Activated CD4-positive, alpha-beta T cell treated with anti-CD3 and anti-CD28 coated beads for 36 hours (primary cell): ENCODE measurements at places on chromosomes 7 and 10. TPM values are rescaled to one million over a fixed set of nuclear protein-coding genes. Genes with fewer than 3 reads are reported as not detected.

Gene ANKIB1
- total RNA-seq, result 37.0 TPM

DNA sequence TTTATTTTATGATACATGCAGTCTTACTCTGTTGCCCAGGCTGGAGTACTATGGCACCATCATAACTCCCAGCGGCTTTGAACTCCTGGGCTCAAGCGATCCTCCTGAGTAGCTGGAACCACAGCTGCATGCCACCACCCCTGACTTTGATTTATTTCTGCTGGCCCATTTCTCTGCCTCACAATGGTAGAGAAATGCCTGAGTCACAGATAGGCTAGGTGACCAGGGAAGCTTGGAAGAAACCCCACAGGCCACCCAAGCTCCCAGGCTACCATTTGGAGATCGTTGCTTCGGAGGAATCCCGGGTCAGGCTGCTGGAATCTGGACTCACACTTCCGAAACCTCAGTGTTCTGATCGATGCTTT, 17.4 kb upstream of the BAIAP2L1 start:
- no peak for DNase-seq

DNA sequence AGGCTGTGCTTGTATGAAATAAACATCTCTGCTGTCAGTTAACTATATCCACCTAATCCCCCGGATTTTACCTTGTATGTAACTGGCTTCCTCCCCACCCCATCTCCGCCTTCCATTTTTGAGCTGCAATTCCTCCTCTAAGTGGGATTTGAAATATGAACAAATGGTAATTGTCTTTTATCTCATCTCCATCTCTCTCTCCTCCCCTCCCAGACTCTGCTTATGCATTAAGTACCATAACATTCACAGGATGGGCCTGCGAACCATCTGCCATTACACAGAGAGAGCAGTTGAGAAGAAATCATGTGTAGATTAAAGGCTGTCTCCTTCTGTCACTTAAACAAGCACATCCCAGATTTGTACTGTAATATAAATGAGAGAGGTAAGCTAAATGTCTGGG, 1169.9 kb downstream of the TYW1 start:
- no peak for DNase-seq

GRCh38 chr7:89517815-89518214, 636.5 kb upstream of the STEAP1 start:
- DNase-seq, result no peak

- no peak for DNase-seq
These were observed 56.7 kb upstream of the SEMA3A start for GRCh38 chr7:84251277-84251781.

GRCh38 chr7:87151729-87152111, 533 bp upstream of the DMTF1 start:
- DNase-seq, result no peak

DNA sequence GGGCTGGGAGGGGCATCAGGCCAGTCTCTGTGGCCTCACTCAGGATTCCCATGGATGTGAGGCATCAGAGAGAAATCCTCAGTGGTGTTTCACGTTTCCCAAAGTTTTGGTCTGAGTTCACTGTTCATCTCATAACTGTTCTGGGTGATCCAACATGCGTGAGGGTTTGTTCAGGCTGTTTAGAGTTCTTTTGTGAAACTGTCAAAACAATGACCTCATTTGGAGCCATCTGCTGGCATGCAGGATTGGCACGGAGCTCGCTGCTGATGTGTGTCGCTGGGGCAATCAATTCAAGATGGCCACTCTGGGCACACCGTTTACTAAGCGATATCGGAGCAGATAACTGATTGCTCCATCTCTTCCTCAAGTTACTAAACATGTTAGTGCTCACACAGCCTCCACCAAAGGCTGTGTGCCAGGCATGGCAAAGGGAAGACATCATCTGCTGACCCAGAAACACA, 365.6 kb downstream of the WDR11 start:
- DNase-seq, result no peak

GRCh38 chr10:4058514-4059029, 273.6 kb upstream of the KLF6 start:
- DNase-seq, result no peak

DNA sequence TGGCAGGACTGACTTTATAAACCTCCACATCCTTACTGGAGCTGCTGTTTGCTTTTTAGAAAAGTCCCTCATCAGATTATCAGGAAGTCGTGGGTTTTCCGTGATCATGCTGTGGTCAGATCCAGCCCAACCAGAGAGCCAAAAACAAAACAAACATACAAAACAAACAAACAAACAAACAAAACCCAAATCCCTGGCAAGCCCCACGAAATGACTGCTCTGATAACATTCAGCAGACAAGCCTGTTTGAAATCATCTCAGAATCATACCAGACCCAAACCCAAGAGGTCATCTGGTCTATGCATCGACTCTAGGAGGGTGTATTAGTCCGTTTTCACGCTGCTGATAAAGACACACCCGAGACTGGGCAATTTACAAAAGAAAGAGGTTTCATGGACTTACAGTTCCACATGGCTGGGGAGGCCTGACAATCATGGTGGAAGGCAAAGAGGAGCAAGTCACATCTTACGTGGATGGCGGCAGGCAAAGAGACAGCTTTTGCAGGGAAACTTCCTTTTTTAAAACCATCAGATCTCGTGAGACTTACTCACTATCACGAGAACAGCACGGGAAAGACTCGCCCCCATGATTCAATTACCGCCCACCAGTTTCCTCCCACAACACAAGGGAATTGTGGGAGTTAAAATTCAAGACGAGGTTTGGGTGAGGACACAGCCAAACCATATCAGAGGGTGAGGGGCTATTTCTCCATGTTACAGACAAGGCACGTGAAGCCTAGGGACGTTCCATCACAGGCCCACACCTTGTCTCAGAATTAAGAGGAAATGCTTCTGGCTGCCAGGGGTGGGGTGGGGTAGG, 85.7 kb downstream of the PARP12 start:
- peak; percentile 29 for DNase-seq

DNA sequence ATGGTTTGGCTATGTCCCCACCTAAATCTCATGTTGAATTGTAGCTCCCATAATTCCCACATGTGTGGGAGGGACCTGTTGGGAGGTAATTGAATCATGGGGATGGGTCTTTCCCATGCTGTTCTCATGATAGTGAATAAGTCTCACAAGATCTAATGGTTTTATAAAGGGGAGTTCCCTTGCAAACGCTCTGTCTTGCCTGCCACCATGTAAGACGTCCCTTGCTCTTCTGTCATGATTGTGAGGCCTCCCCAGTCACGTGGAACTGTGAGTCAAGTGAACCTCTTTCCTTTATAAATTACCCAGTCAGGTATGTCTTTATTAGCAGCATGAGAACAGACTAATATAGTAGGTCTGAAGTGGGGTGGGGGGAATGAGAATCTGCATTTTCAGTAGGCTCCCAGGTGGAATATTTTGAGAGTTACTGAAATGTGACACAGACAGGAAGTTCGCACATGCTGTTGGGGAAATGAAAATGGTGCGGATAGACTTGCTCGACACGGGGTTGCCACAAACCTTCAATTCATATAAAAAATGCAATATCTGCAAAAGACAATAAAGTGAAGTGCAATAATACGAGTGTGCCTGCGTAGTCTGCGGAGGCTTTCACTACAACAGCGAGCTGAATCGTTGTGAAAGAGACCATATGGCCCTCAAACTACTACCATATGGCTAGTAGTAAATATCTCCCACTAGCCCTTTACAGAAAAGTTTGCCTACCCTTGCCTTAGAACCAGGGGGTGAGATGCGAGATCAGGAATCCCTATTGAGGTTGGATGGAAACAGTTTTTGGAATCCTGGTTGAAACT, 166.1 kb downstream of the GRK5 start:
- peak; percentile 25 for DNase-seq

- DNase-seq, result no peak
These were observed 134.3 kb downstream of the CFAP58 start for GRCh38 chr10:104487794-104488438.

GRCh38 chr7:135950972-135951371, 26.2 kb downstream of the MTPN start:
- DNase-seq, result no peak

Gene ANKRD61
- 0.19 TPM for total RNA-seq

- no peak for DNase-seq
These were observed 110.1 kb upstream of the KLF6 start for GRCh38 chr10:3895045-3895631.

Gene ZNF117
- 3.5 TPM for total RNA-seq

DNA sequence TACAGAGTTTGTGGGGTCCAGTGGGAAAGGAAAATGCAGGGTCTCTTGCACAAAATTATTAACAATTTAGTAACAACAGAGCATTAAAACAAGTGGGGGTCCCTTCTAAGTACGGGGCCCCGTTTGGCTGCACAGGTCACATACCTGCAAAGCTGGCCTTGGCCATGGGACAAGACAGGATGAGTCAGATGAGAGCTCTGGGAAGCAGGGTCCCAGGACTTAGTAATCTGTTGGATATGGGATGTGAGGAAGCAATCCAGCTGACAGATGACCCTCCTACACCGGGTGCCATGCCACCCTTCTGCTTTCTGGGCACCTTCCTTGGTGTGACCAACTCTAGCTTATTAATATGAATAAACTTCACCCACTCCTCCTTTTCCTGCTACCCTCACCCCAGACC, 3.2 kb upstream of the DUSP5 start:
- no peak for DNase-seq

DNA sequence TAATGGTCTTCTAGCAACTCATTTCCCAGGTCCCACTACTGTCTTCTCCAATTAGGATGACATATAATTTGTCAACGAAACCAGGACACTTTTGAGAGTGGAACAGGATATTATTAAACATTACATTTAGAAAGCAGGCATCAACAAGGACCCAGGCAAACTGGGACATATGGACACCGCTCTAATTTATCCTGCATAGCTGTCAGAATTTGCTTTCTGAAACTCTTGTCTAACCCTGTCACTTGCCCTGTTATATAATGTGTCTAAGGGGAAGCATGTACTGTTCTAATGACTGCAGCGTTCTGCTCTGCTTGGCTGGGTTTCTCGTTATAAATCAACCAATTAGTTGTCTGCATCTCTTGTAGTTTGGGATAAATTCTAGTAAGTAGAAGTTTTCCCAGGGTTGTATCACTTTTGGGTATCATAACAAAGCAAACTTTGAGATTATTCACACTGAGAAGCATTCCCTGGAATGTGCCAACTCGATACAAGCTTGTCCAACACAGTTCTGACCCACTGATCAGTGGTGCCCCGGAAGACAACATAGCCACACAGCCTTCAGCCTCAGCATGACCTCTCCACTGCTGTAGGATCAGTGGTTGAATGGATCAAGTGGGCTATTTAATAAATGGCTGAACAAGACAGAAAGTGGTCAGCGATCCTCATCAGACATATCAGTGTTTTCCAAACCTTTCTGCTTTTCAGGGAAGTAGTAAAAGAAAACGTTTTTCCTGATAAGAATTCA, 228.1 kb downstream of the KIF20B start:
- DNase-seq, result no peak

Gene NPSR1
- not detected for total RNA-seq

Gene CTBP2
- 0.21 TPM for total RNA-seq

Gene SPAG6
- 0.11 TPM for total RNA-seq

GRCh38 chr7:40329601-40330153, 194.9 kb downstream of the SUGCT start:
- DNase-seq, result no peak

DNA sequence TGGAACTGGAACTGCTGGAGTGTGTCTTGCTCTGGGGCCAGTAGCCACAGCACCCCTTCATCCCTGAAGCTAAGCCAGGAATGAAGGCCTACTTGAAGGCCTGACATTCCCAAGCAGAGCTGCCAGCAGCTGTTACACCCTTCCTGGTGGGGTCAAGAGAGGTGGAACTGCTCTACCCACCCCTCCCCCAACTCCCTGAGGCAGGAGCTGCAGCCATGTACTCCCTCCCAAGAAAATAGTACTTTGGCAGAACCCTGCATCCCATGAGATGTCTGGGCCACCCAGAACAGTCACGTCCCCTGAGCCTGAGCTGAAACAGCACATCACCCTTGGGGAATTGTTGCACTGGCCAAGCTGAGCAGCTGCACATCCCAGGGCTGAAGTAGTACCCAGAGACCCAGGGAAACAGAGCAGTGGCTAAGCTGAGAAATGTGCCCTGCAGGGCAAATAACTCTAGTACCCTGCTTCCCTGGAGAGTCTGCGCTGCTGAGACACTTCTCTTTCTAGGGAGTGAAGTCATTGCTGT, 63.4 kb upstream of the PLA2G12B start:
- no peak for DNase-seq

Gene PODXL
- total RNA-seq, result 0.49 TPM

Gene TUBB8
- total RNA-seq, result not detected

Gene KBTBD2
- 21.5 TPM for total RNA-seq

Gene SCIN
- total RNA-seq, result 0.64 TPM

Gene MACROH2A2
- total RNA-seq, result 3.6 TPM

- DNase-seq, result no peak
These were observed 26.6 kb upstream of the PLXDC2 start for GRCh38 chr10:19789607-19790006.

DNA sequence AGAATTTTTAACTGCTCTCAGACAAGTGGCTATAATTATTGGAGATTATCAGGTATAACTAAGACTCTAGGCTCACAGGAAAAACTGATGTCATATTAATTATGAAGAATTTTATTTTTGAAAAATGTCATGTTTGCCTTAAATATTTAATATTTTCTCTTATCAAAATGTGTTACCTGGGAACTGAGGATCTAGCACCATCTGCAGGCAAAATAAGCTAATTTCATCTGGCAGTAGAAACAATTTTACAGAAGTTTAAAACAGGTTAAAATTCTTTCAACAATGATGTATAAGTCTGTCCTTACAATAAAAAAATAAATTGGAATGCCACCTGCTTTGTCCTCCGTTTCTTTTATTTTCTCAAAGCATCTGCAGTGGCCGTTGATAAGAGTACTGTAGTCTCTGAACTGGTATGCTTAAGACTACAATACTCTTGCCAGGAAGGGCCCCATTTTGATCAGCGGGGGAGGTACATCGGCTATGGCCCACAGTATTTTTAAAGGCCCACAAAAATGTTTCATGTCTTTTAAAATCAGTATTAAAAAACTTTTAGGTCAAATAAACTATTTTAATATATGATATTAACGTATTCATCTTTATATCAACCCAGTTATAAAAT, 81.3 kb downstream of the VWDE start:
- DNase-seq, result peak; percentile 7
